Tibial nerve (tissue), 4 donors: ENCODE measurements at places on chromosomes 13 and 19.

GRCh38 chr13:52025475-52026245 lies 1.2 kb downstream of the UTP14C start:
- DNase-seq, result no peak

DNA sequence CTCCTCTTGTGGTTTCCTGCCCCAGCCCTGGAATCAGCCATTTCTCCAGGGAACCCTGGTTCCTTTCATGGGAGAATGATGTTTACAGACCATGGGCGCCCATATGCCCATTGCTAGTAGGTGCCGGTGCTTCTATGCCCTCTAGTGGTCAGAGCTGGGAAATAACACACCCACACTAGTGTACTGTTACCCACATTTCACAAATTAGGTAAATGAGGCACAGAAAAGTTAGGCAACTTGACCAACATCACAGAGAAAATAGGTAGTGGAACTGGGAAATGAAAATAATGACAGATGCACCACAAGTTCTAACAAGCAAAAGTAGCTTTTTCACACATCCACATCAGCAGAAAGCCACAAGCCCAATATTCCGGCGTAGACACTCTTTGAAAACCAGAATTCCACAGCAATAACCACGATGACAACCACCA lies 1.3 kb upstream of the CEACAM3 start:
- DNase-seq, result peak; percentile 71

DNA sequence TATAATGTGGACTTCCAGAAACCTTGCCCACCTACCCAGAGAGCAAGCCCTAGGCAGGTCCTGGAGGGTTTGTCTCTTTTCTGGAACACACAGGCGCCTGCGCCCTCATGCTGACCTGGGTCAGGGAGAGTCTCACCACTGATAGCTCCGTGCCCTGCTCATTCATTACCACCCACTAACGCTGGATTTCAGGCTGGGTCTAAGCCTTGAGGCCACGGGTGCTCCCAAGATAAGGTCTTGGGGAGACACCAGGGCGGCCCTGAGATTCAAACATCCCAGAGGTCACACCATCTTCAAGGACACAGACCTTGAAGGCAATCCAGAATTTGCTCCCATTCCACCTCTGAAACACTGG lies 5.1 kb downstream of the S1PR2 start:
- DNase-seq, result no peak

DNA sequence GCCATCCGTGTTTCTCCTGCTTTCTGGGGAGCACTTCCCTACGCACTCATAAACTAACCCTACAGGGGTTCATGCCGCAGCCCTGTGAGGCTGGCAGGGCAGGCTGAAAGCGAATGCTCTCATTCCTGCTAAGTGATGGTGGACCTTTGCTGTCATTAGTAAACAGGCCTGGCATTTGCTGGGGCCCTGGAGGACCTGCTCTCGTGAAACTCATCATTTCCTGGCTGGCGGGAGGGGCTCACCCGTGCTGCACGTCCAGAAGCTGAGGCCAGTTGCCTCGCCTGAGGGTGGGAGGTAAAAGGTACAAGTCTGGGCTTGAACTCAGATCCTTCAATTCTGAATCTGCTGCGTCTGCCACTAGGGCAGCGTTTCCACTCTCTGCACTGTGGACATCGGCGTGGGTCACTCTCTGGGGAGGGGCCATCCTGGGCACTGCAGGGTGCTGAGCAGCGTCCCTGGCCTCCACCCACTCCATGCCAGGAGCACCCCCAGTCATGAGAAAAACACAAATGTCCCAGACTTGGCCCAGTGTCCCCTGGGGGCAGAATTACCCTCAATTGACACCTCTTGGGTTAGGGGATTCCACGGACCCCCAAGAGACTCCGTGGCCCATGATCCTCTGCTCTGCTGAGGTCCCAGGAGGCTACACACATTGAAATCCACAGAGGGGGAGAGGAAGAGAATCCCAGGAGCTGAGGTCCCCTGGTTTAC lies 7.0 kb downstream of the MOB3A start:
- no peak for DNase-seq

- DNase-seq, result no peak
These were observed 58.0 kb downstream of the PIBF1 start for GRCh38 chr13:72839831-72840426.

DNA sequence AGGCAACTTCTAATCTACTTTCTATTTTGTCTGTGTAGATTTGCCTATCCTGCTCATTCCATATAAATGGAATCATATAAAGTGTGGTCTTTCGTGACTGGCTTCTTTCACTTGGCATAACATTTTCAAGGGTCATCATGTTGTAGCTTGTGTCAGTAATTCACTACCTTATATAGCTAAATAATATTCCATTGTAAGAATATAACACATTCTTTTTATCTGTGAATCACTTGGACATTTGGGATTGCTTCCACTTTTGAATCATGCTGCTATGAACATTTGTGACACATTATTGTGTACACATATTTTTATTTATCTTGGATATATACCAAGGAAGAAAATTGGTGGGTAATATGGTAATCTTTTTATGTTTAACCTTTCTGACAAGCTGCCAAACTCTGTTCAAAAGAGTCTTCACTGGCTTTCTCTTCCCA lies 89.0 kb upstream of the CSNK1A1L start:
- no peak for DNase-seq

- no peak for DNase-seq
These were observed 86.8 kb downstream of the EDNRB start for GRCh38 chr13:77831866-77832265.

- no peak for DNase-seq
These were observed 6.3 kb downstream of the MIDN start for GRCh38 chr19:1254530-1255185.

GRCh38 chr19:12543855-12544254 lies 7.4 kb downstream of the ZNF564 start:
- no peak for DNase-seq

- no peak for DNase-seq
These were observed 147.5 kb upstream of the OBI1 start for GRCh38 chr13:78806457-78806856.

DNA sequence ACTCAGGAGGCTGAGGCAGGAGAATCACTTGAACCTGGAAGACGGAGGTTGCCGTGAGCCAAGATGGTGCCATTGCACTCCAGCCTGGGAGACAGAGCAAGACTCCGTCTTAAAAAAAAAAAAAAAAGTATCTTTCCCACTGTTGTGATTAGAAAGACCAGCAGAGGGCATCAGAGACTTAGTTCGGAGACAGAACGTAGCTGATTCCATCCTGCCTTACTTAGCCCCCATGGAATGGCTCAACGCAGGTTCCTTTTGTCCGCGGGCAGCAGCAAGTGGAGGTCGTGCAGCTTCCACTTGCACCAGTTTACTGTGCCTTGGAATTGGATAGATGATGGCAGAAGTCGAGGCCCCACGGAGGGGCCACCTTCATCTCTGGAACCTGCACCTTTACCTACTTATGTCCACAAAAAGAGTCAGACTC lies 8.1 kb downstream of the TIMM29 start:
- DNase-seq, result no peak

- no peak for DNase-seq
These were observed 12.5 kb upstream of the MZF1 start for GRCh38 chr19:58585442-58586132.
